Hypothalamus (tissue), 51 donors: ENCODE measurements at places on chromosomes 5 and 9.

- no peak for DNase-seq
These were observed 25.2 kb downstream of the FBN2 start for GRCh38 chr5:128512894-128513293.

- no peak for DNase-seq
These were observed 9.5 kb downstream of the TOR4A start for GRCh38 chr9:137286975-137287383.

- DNase-seq = no peak
These were observed 727 bp upstream of the ADRB2 start for GRCh38 chr5:148825716-148826052.

DNA sequence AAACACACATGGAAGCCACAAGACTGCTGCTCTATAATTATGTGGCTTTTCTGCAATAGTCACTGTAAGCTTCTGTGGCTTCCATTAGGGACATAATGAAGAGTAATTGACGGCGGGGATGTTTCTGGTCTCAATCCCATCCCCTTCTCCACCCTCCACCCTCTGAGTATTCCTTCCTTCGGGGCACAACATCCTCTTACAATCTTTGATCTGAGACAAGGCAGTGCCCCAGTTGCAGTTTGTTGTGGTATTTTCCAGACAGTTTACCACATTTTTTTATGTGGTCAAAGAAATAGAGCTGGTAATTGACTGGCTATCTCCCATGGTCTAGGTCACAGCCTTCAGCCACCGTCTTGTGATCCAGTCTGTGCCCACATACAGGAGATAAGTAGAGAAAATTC lies 277.7 kb downstream of the NR2F1-AS1 start:
- no peak for DNase-seq

DNA sequence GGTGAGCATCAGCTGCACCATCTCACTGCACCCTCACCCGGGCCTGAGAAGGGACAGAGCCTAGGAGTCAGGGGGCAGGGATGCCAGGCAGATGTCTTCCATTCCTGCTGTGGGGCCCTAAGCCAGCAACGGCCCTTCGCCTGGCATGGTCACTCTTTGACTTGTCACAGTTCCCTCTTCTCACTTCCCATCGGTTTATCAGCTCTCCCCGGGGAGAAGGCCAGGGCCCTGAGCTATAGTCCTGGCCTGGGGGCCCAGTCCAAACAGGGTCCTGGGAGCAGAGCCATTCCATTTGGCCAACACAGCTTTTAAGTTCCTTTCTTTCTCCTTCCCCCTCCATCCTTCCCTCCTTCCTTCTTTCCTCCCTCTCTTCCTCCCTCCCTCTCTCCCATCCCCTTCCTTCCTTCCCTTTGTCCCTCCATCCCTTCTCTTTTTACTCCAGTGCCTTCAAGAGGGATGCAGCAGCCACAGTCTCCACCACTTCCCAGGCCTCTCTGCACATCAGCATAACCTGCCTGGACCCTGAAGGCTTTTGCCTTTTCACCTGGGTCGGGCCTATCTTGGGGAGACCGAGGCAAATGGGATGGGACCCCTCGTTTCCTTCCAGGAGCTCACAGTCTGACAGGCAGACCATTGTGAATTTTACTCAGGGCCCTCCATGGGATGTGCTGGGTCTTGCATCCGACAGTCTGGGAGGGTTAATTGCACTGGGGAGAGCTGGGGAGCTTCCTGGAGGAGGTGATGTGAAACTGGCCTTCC lies 4.2 kb downstream of the COL5A1 start:
- DNase-seq = no peak

DNA sequence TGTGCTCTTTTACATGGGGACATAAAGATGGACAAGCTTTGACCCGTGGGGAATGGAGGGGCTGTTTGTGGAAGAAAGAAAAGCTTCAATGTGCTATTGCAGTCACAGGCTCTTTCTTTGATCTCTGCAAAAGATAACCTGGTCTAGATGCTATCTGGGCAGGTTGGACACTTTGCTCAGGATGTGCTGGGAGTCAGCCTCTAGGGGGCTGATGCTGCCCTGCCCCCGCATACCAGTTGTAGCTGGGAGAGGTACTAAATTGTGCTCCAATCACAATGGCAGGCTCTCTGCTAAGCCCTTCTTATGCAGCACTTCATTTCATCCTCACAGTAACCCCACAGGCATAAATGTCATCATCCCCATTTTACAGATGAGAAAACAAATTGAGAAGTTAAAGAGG lies 67.2 kb downstream of the PSD2 start:
- DNase-seq = no peak

DNA sequence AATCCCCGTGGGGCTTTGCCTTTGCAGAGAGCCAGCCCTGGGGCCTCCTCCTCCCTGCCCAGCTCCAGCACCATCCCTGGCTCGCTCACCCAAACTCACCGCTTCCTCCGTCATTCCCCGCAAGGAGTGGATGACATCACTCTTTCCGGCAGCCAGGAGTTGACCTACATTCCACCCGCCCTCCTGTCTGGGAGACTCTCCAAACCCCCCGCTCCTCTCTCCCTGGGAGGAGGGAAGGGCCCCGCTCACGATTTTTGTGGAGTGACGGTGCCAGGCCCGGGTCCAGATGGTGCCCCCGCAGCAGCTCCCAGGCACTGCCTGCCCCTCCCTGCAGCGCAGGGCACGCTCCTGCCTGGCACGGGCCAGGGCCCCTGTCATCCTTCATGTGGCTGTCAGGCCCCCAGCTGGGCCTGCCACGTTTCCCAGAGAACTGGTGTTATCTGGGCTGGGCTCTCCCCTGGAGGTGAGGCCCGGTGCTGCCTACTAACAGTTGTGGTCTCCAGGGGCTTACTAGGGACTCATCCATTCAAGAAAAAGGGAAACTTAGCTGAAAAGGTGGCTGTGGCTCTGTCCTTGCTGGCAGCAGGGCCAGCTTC lies 52.3 kb downstream of the NTNG2 start:
- DNase-seq = peak; percentile 40

DNA sequence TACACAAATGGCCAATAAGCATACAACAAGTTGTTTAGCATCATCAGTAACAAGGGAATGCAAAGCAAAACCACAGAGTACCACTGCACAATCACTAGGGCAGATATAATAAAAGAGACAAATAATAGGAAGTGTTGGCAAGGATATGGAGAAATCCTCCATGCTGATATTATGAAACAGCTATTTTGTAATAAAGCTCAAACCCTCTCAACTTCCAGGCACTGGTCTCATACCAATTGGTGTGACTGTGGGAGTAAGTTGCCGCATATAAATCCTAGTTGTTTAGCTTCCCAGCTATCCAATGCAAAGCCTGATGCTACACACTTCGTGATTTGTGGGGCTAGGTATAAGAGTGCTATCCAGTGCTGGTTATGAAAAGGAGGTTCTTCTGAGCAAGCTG lies 88.6 kb downstream of the SMIM23 start:
- no peak for DNase-seq

GRCh38 chr9:15722888-15723287 lies 170.0 kb downstream of the CCDC171 start:
- no peak for DNase-seq

GRCh38 chr5:2185646-2186471 lies 303.1 kb upstream of the IRX4 start:
- DNase-seq = no peak

DNA sequence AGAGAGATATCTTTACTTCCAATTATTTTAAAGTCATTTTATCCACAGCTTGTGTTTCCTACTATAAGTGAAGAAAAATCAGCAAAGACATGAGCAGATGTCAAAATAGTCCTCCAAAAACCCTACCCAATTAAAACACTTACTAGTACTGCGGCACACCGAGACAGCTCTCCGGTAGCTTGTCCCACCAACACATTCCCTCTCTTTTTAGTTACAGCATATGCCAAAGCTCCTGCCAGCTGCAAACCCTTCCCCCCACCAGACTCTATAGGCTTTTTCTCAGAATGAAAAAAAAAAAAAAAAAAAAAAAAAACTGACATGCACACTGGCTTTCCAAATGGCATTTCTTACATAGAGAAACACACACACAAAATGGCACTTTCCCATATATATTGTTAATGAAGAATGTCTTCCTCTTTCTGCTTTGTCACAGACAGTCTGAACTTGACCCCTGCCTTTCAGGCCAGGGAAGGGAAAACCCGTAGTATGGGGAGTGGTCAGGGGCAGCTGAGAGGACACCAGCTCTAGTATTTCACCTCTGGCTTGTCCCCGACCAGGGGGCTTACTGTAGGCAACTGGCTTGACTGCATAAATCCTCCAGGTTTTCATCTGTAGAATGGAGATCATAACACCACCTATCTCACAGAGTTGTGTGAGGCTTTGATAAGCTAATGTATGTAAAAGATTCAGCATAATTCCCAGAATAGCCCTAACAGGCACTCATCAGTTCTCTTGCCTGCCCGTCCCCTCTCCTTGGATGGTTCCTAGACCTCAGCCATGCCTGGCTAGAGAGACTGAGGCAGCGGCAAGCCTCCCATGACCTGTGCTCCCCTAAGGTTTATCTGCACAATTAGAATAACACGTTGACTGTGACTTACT lies 233.6 kb downstream of the CRB2 start:
- DNase-seq = no peak
